ENCODE measurements at places on chromosomes 7 and 10.
A peak's percentile ranks its signal among the peaks of the same experiment; 100 is the strongest.

- DNase-seq: no peak
Observed at GRCh38 chr10:78579576-78579975, 489.2 kb upstream of the ZMIZ1 start.

DNA sequence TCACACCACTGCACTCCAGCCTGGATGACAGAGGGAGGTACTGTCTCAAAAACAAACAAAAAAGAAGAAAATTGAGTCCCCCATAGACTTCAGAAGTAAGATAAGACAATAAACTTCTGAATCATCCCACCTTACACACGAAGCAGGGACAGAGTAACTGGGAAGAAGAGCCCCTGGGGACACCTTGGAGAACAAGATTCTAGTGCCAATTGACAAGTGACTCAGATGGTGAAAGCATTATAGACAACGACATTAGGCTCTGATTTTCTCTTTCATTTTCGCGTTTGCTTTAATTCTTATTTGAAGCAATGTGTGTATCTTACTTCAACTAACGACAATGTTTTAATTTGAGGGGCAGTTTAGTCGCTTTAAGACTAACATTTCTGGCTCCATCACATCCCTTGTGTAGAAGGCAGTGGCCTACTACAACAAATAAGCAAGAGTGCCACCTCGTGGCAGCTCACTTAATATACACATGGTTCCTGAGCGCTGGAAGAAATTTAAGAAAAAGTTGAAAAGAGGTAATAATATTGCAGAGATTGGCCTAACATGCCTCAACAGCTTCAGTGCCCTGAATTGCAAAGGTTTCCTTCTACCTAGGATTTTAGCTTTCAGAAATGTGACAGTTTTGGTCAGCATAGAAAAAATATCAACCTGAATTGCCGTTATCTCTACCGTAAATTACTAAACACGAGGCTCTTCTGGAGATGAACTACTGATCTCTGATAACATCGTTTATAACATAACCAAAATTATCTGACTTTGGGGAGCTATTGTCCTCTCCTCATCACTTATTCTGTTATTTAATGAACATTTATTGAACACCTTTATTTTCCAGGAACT is 36.7 kb downstream of the ASNS start:
- peak; percentile 31 for DNase-seq

- DNase-seq: no peak
Observed at GRCh38 chr7:97043281-97043680, 18.6 kb upstream of the DLX5 start.

DNA sequence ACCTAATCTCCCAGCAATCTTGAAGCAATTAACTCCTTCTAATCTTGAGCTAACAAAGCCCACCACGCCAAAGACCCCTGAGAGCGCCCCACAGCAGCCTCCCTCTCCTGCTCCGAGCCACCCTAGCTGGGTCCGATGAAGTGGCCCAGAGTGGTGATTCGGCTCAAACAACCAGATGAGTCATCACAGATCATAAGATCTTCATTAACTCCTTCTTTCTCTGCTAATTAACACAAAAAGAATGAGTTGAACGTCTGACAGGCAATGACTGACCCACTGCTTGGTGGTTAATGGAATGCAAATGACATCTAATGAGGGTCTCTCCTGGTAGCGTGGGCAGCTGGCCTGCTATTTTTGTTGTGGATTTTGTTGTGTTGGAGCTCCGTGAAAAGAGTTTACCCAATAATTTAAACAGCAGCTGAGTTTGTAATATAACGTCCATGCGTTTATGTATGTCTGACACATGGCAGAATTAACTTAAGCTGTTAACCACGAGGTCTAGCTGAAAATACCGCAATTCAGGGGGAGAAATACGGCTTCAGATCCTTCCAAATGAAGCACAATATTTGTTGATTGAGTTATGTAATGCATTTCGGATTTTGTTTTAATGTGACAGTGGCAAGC is 161.4 kb downstream of the RAB11FIP2 start:
- no peak for DNase-seq

DNA sequence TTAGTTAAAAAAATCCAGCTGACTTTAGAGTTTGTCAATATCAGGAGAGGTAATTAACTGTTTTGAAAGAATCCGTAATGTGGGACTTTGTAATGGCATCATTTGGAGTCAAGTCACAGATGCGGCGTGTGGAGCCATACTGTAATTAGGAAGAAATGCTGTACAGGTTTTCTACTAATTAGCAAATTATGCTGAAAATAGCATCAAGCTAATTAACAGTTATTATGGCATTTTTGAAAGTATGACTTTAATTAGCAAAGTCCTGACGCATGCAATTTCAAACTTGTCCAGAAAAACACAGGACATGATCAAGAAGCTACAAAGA is 68.3 kb downstream of the EBF3 start:
- DNase-seq: no peak

DNA sequence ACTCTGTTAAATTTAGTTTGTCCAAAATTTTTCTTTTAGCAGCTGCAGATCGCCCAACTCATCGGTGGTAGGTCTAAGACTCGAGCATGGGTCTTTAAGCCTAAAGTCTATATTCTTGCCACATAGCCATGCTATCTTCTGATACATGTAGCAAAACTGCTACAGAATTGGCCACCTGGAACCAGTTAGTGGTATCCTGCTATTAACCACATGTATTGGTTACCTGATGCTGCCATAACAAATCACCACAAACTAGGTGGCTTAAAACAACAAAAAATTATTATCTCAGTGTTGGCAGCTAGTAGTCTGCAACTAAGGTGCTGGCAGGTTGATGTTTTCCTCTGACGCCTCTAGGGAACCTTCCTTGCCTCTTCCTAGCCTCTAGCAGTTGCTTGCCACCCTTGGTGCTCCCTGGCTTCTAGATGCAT is 96.7 kb upstream of the PIK3CG start:
- DNase-seq: no peak

- no peak for DNase-seq
Observed at GRCh38 chr10:129725890-129726631, 238.0 kb downstream of the EBF3 start.

DNA sequence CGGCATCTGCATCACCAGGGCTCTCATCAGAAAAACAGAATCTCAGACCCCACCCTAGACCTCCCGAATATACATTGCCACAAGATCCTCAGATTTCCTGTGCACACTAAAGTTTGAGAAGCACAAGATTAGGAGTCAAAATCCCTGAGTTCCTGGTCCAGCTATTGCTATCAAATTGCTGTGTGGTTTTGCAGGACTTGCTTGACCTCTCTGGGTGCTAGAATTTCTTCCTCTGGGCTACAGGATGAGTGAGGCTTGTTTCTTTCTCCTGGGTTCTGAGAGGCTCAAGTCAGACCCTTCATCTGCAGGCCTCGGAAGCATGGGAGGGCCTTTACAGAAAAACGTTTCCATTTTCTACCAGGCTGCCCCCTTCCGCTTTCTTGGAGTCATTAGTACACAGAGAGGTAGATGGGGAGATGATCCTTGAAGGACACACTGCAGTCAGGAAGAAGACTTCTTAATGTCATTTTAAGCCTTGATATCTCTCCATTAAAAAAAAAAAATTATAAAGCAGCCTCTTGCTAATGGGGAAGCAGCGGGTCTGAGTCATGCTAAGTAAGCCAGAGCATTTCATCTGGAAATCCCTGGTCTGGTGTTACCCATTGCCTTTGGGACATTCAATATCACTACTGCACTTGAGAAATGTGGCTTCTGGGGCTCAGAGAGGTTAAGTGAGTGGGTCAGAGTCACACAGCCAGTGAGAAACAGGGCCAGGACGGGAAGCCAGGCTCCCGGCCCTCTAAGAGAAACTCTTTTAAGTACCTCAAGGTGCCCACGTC is 173.5 kb downstream of the KCNMA1 start:
- DNase-seq: no peak

DNA sequence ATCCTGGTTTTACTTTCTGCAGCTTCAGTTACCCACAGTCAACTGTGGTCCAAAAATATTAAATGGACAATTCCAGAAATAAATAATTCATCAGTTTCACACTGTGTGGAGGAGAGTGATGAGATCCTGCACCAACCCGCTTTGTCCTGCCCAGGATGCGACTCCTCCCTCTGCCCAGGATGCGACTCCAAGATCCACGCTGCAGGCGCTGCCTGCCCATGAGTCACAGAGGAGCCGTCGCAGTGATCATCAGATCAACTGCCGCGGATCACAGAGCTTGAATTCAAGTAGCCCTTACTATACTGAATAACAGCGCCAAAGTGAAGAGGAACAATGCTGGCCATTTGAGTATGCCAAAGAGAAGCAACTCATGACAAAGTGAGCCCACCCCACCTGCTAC is 61.5 kb downstream of the GRB10 start:
- no peak for DNase-seq
